ENCODE measurements at places on chromosomes 12 and 14.

GRCh38 chr14:86013641-86014040 is 483.7 kb downstream of the FLRT2 start:
- no peaks in the 10 kb centered on the region for H3K4me1 ChIP-seq
- no peaks in the 10 kb centered on the region for H3K36me3 ChIP-seq
- no peak overlapping the region for H3K4me3 ChIP-seq
- H3K27ac ChIP-seq, result no peak overlapping the region
- H3K27me3 ChIP-seq, result no peaks in the 10 kb centered on the region

- no peaks in the 10 kb centered on the region for H3K27me3 ChIP-seq
- H3K27ac ChIP-seq, result no peak overlapping the region
- no peak for DNase-seq
- no peaks in the 10 kb centered on the region for H3K36me3 ChIP-seq
- H3K4me1 ChIP-seq, result no peaks in the 10 kb centered on the region
Observed at GRCh38 chr14:56219666-56220413, 101.6 kb downstream of the PELI2 start.

- peaks cover 4% of the 10 kb centered on the region for H3K27me3 ChIP-seq
- H3K4me3 ChIP-seq, result no peak overlapping the region
- H3K4me1 ChIP-seq, result no peaks in the 10 kb centered on the region
Observed at GRCh38 chr12:49882248-49882850, 21.4 kb downstream of the FAIM2 start.

DNA sequence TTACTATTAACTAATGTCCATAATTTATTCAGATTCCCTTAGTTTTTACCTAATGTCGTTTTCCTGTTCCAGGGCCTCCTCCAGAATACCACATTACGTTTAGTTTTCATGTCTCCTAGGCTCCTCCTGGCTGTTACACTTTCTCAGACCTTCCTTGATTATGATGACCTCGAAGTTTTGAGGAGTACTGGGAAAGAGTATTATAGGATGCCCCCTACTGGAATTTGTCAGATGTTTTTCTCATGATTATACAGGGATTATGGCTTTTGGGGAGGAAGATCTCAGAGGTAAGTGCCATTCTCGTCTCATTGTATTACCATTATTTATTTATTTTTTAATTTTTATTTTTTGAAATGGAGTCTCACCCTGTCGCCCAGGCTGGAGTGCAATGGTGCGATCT is 17.7 kb upstream of the C1S start:
- H3K27me3 ChIP-seq, result no peaks in the 10 kb centered on the region
- no peak overlapping the region for H3K4me3 ChIP-seq
- no peak overlapping the region for H3K27ac ChIP-seq
- H3K36me3 ChIP-seq, result no peaks in the 10 kb centered on the region
- no peak for DNase-seq
- H3K4me1 ChIP-seq, result no peaks in the 10 kb centered on the region

GRCh38 chr12:74971201-74971600 is 238.4 kb downstream of the KCNC2 start:
- no peaks in the 10 kb centered on the region for H3K4me1 ChIP-seq
- no peak overlapping the region for H3K27ac ChIP-seq
- H3K4me3 ChIP-seq, result no peak overlapping the region
- H3K27me3 ChIP-seq, result no peaks in the 10 kb centered on the region
